Right atrium auricular region (tissue), 2 donors: ENCODE measurements at places on chromosomes 2 and 18.
A peak's percentile ranks its signal among the peaks of the same experiment; 100 is the strongest.

DNA sequence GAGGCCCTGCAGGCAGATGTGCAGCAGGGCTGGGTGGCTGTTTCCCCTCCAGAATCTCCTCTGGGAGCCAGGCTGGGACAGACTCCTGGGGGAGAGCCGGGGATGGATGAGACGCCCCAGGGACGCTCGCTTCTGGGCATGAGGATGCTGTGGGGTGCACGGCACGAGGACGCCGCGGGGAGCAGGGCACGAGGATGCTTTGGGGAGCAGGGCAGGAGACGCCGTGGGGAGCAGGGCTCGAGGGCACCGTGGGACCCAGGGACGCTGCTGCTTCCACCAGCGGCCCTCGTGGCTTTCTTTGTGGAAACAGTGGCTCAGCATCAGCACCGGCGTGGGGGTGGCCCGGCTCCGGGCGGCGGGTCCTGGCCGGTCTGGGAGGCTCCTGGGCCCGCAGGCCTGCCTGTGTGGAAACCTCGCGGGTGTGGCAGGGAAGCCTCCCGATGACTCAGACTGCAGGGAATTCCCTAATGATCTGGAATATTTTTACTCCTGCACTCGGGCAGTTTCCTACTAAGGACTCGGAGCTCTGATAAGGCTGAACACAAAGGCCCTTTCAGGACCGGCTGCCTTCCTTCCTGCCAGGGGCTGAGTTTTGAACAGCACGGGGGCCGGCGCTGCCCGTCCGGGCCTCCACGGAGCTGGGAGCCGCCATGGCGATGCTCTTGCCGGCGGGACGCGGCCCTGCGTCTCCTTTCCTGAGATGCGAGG is 62.6 kb downstream of the NFATC1 start:
- DNase-seq, result peak; percentile 89

GRCh38 chr2:217511850-217512249 is 490.9 kb downstream of the TNS1 start:
- DNase-seq, result no peak

GRCh38 chr2:240884221-240884620 is 11.7 kb downstream of the MAB21L4 start:
- DNase-seq, result no peak

- DNase-seq, result no peak
Measured at GRCh38 chr2:46325182-46325928, 28.1 kb downstream of the EPAS1 start.

DNA sequence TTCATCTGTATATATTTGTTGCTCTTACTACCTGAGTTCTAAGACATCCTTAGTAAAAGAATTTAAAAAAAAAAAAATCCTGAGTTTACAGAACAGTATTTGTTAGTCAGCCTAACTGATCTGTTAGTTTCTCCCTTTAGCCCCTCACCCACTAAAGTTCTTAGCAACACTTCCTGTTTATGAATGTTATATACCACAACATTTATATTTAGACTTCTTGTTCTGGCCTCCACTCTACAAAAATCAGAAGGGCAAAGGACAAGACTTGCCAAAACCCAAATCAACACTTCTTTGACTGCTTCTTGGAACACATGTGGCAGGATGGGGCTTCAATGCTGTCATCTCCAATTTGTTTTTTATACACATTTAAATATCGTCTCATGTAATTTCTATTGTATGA is 71.1 kb downstream of the MGAT5 start:
- DNase-seq, result no peak

DNA sequence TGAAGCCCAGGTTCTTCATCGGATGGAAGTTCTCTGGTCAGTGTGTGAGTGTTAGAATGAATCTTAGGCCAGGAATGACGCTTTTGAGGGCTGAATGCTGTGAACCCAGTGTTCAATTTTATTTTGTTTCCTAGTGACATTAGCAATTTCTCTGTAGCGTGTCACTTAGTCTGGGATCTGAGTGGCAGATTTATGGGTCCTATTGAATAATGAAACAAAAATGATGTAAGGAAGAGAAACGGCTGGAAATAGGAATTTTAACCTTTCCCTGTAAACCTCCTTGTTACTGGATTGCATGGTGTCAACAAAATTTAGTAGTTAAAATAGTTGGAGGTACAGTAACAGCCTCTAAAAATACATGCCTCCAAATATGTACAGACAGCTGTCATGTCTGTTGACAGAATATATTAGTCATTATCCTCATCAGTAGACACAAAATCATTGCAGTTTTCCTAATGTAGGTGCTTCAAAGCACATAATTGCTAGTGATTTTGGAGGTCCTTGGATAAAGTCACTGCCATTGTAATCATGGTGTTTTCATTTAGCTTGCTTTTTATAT is 223.8 kb upstream of the SPRED2 start:
- DNase-seq, result no peak
